ENCODE measurements at places on chromosomes 4 and X.

DNA sequence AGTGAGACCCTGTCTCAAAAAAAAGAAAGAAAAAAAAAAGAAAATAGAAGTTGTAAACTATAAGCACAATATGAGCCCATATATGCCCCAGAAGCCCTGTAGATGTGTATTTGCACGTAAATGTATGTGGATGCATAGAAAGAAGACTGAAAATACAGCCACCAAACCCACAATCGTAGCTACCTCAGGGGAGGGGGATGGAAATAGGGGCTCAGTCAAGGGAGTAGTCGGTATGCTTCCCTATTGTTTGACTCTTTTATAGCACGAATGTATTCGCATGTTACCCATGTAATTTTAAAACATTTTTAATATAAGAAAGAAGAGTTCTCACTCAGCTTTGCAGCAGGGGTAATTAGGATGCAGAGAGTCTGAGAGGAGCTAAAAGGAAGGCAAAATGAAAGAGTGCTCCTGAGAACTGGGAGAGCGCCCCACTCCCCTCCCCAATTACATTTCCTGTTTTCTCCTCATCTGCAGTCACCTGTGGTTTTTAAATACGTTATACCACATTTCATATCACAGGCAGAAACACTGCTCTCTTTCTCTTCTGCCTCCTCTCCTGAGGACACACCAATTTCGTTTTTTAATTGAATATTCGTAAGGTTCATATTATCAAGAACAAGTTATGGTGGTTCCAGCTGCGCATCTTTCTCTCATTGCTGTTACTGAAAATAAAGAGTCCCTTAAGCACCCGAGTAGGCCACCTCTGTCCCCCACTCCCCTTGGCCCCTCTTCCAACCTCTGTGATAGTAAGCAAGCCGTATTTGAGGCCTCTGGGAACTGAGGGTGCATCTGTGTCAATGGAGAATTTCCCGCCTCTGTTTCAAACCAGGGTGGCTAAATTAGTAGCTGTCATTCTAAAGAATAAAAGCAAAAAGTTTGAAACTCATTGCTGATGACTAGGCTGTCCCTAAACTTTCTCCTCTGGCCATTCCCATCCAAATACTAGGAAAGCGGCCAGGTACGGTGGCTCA is 10.7 kb downstream of the SEPTIN6 start:
- no peak for DNase-seq

DNA sequence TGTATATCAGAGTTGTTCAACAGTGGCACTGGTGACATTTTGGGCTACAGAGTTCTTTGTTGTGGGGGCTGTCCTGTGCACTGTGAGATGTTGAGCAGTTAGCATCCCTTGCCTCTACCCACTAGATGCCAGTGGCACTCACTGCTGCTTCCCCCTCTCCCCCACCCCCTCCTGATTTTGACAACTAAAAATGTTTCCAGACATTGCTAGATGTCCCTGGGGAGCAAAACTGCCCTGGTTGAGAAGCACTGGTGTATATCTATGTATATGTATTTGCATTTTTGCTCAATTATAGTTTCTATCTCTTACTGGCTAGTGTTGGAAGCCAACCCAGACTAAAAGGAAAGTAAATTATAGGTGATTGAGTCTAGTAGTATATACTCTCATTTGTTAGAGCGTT is 2.4 kb downstream of the TMEM131L start:
- no peak for DNase-seq

DNA sequence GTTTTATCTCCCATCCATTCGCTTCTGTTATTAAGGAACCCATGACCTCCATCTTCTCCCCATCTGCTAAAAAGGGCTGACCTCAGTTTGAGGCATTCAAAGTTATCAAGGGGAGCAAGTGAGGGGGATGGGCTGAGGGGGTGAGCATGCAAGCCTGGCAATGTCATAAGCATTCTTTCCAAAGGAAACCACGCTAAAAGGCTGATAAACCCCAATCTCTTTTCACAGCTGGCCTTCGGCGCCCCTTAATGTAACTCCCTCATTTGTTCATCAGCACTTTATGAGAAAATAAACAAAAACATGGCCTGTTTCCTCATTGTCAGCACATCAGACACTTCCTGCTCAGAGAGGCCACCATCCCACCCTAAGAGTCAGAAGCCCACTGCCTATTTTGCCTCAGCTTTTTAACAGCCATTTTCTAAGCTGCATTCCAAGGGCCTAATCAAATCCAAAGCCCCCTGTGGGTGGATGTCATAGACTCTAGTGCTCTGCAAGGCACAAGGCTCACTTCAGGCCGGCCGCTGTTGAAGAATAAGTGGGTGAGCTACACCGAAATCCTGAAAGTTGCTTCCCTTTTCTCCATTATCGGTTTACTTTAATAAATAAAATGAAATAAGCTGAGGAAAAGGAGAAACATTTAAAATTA is 92.0 kb upstream of the SRD5A3 start:
- DNase-seq, result no peak

- no peak for DNase-seq
These were observed 3.3 kb downstream of the CXCL1 start for GRCh38 chr4:73872316-73873108.

DNA sequence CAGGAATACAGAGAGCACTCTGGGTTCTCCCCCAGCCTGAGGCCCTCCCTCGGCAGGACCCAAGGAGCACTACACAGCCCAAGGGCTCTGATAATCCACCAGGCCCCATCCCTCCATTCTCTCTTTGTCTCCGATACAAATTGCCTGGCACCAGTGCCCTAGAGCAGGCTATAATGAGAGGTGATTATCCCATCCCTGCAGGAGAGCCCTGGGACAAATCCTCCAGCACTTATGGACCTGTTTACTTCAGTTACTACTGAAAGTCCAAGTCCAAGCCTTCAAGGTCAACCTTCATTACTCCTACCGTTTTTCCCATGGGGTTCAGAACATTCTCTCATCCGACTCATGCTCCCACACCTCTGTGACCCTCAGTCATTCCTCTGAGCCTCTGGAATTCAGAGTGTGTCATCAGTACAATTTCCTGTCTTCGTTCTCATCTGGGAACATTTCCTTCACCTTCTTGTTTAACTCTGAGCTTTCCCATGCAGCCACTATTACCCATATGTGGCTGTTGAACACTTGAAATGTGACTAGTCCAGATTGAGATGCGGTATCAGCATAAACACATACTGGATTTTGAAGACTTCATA is 299.0 kb downstream of the RAPGEF2 start:
- no peak for DNase-seq

- DNase-seq, result no peak
These were observed 71.0 kb downstream of the IRF2 start for GRCh38 chr4:184403384-184403781.

- peak; percentile 28 for DNase-seq
These were observed 763 bp downstream of the CASK start for GRCh38 chrX:41922431-41923151.

GRCh38 chr4:169791527-169792156 is 33.9 kb upstream of the HPF1 start:
- DNase-seq, result peak; percentile 62

DNA sequence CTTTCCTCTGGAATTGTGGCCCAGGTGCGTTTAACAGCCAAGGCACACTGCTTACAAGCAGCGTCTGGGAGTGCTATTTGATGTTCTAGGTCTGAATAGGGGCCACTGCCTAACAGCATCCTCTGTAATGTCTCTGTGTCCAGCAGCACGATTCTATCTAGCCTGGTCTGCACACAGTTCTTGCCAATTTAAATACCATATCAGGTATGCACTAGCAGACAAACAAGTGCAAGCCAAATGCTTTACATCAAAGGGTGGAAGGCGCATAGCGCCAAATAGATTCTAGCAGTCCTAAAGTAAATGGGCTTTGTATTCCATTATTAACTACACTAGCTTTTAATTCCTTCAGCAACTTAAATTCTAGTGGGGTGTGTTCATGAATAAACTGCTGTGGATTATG is 15.8 kb upstream of the UGDH start:
- no peak for DNase-seq

DNA sequence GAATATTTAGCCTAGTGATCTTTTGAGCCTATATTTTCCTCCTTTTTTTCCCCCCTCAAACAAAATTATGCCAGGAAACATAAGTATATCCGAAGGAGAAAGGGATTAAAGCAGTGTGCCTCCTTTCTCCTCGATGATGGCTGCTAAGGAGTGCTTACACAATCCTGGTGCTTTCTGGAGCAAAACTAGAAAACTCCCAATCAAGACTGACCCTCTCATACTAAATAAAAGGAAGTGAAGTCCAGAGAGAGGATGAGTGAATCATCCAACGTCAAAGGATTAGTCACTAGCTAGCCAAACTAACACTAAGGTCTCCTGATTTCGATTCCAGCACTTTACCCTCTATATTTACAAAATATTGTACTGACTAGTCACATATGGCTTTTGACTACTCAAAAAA is 146.8 kb downstream of the PPP3CA start:
- no peak for DNase-seq

DNA sequence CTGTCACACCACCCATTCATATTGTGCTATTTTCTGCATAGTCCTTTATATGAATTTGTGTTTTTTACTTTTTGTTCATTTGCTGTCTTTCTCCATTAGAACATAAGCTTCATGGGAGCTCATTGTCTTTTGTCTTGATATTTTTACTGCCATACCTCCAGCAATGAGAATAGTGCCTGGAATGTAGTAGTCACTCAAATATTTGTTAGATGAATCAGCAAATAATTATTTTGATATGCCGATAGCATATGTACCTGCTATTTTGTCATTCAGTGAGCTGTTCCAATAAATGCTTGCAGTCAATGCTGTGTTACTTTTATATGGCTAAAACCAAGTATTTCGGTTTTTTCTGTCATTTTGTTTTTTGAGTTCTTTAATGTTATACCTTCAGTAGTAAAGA is 43.5 kb upstream of the SLC25A31 start:
- DNase-seq, result no peak

DNA sequence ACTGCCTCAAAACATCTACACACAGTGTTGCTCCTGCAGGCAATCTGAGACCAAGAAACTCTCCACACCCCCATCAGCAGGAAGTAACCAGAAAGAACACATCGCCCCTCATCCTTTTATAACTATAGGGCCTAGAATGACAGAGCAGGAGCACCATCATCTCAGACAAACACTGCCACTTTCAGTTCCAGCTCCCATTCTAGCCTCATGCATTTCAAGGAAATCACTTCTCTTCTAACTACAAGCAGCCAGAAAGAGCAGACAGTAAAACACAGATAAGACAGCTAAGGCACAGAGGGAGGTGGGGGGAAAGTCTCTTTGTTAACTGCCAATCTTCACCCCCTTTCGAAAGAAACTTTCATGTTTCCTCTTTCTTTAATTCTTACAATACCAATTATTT is 102.6 kb upstream of the TENT5D start:
- no peak for DNase-seq

DNA sequence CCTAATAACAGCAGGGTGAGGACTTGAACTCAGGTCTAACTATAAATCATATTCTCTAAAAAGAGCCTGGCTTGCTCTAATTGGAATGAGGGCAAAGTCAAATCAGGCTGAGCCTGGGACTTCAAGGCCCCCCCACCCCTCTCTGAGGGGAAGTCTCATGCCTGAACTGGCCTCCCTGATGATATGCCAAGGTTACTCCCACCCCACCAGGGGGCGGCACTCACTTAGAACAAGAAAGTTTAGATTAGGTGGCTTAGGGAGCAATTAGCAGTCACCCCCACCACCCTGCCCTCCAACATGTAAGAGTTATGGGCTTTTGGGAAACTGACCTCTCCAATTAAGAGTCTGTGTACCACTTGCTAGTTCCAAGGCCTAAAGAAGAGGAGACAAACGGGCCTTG is 2.7 kb downstream of the FOXO4 start:
- DNase-seq, result peak; percentile 15

- no peak for DNase-seq
These were observed 70.2 kb upstream of the BRWD3 start for GRCh38 chrX:80879916-80880315.

DNA sequence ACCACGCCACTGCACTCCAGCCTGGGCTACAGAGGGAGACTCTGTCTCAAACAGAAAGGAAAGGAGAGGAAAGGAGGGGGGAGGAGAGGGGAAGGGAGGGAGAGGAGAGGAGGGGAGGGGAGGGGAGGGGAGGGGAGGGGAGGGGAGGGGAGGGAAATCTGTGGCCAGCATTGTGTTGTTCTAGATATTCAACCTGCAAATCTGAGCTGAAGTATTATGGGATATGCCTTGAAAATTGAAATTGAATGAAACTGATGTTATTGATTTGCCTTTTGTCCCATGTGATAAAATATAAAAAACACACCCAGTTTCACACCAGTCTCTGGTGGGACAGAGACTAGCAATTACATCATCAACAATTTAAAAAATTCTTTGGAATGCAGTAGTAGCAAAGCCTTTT is 1.5 kb downstream of the SMIM31 start:
- no peak for DNase-seq

DNA sequence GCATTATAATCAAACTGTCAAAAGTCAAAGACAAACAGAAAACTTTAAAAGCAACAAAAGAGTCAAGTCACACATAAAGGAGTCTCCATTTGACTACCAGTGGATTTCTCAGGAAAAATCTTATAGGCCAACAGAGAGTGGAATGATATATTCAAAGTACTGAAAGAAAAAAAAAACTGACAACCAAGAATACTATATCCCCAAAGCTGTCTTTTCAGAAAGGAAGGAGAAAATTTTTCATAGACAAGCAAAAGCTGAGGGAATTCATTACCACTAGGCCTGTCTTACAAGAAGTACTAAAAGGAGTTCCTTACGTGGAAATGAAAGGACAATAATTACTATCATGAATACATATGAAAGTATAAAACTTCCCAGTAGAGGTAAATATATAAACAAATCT is 39.0 kb downstream of the SLC10A7 start:
- no peak for DNase-seq

GRCh38 chr4:128427832-128428366 is 140.3 kb upstream of the PGRMC2 start:
- no peak for DNase-seq

GRCh38 chr4:62526671-62527070 is 1326.5 kb downstream of the ADGRL3 start:
- no peak for DNase-seq

GRCh38 chrX:150769408-150769807 is 76.2 kb downstream of the MTMR1 start:
- DNase-seq, result no peak

DNA sequence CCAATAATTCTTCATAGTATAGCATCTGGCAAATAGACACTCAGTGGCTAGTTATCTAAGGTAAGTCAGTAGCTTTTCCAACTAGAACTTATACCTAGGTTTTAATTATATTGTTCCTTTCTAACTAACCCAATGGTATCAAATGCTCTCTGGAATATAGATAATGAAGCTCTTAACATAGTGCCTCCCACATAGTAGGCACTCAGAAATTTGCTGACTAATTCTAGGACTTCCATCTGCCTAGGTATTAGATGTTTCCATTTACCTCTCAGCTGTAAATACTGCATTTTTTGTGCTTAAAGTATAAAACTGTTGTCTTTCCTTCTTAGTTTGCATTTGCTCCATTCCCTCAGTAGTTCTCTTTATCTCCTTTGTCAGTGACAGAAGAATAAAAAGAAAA is 214.3 kb upstream of the SPRY1 start:
- no peak for DNase-seq

Measured in neural crest cell (in vitro differentiated cells).